COLO829 (cell line): ENCODE measurements at places on chromosomes 7 and 10.

DNA sequence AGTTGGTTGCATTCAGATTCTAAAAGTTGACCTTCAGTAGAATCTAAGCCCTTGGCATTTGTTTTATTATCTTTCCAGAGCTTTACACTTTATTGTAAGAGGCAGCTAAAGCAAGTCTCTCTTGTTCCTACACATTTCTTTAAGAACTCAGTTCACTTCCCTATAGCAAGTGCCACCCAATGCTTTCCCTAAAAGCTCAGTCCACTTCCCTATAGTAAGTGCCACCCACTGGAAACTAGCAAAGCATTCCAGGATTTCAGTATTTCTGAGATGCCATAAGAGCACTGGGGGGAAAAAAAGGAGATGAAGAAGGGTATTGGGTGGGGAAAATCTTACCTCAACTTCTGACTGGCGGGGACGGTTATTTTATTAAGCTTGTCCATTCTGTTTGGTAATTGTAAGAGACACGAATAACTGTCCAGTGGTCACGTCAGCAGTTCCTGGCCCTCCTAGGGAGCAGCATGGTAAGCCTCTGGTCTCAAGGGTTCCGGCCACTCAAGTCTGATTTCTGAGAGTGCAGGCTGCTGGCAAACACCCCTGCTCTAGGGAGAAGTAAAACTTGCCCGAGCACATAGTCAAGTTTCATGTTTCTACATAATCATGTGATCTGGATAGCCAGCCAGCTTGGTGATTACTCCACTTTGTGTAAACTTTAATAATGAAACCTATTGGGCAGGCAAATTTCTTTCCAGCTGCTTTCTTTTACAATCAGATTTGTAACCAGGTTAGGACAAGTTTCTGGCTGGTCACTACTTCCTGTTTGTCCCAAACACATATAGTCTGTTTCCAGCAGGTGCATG lies at the start of gene BLNK:
Gene BLNK (minus strand): TSS at position 554 of the 800 bp plus-strand sequence. CDS start 171 bp downstream, at position 383.
- no peak for DNase-seq

- DNase-seq: no peak
Measured at GRCh38 chr7:7178906-7179305, 3.4 kb upstream of the C1GALT1 start.

- no peak for DNase-seq
Measured at GRCh38 chr7:2004841-2005725, 227.7 kb downstream of the MAD1L1 start.

GRCh38 chr7:120023494-120024167 lies 249.3 kb upstream of the KCND2 start:
- DNase-seq: no peak

DNA sequence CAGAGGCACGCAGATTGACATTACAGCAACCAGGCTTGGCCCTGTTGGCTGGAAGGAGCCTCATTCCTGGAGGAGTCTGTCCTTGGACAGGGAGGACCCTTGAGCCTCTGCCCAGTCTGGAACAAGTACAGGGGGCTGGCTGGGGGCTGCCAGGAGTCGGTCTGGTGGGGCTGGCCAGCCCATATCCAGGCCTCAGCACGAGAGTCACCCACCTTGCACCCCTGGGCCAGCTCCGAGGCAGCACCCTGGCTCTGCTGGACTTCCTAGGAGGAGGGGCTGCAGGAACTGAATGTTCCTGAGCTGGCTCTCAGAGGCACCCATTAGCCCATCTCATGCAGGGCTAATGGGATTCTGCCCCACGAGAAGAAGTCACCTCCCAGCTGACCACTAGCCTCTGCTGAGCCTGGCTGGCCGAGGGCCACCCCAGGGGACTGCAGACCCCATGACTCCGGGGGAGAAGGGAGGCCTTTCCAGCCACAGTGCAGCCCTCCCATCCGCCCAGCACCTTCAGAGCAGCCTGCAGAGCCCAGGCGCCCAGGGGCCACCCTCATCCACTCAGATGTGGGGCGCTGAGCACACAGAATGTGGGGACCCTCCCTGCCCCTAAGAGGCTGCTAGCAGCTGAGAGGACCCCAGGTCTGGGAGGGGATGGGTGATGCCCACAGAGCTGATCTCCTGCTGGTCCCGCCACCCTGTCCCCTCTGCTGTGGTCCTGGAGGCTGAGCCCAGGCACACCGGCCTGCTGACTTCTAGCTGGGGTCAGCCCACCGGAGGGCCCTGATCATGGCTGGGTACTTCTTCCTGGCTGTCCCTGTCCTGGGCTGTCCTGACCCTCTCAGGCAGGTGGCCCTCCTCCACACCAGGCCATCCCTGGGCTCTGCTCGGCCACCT lies 14.8 kb upstream of the INPP5A start:
- no peak for DNase-seq

DNA sequence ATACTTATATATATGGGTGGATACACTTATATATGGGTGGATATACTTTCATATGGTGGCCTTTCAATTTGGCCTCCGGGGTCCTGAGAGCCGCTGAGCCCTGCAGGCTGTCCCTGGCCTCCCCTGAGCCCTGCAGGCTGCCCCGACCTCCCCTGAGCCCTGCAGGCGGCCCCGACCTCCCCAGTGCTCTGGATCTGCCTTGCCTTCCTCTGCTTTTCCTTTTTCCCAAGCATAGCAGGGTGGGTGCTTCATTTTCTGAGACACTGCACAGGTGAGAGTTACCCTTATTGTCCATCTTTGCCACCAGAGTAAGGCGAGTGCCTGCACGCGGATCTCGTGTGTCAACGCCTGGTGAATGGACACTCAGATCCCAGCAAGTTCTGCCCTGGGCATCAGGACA lies 106.6 kb downstream of the VIPR2 start:
- no peak for DNase-seq

- DNase-seq: no peak
Measured at GRCh38 chr7:79523436-79523835, 70.0 kb upstream of the MAGI2 start.

DNA sequence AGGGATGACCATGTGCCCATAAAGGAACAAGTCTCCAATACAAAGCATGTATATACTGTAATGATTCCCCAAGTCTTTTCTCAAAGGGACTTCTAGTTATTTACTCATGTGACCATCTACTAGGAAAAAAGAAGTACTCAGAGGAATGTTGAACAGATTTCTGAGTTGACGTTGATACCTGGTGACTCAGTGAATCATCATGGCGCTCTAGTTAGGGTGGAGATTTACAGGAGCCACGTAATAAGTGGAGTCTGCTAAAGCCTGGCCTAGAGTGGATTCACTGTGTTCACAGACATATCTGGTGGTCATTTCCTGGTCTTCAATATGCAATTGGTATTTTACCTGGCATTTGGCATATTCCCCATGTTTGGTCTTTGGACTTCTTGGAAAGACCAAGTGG lies 302.2 kb upstream of the CACNA2D1 start:
- no peak for DNase-seq

DNA sequence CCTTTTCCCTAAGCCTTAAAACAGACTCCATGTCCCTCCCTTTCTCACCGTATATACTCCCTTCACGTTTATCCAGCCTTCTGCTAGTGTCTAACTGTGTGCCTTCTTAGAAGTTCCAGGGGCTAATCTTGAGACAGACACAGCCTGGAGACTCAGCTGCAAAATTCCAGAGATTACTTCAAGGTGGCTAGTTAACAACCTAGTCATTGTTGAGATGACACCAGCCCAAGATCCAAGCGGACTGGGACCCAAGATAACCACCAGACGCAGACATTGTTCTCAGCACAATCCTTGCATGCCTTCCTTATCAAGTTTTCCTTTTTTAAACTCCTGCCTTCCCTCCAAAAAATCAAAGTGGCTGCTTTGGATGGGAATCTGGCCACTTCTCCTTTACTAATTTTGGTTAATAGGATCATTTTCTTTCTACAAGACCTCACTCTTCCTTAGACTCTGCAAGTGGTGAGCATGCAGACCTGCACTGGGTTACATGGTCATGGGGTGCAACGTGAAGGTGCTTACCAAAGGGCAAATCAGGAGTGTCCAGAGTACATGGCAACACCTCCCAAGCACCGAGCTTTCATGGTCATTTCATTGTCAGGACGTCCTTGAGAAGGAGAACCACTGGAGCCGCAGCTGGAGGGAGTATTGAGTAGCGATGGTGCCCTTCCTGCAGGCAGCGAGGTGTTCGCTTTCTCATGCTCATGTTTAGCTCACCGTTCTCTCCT lies 69.7 kb downstream of the ANLN start:
- DNase-seq: no peak

DNA sequence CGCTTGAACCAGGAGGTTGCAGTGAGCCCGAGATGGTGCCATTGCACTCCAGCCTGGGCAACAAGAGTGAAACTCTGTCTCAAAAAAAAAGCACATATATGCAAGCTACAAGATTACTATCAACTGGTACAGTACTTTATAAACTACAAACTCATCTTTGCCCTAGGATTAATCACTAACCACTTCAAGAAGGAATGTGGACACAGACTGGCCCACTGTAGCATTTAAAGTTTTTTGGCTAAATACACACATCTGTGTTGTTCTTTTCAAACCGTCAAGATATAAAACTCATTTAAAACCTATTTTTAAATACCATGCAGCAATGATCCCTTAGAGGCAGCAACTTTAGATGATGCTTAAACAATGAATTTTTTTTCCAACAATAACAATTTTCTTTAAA lies 205.4 kb downstream of the IMMP2L start:
- DNase-seq: no peak

DNA sequence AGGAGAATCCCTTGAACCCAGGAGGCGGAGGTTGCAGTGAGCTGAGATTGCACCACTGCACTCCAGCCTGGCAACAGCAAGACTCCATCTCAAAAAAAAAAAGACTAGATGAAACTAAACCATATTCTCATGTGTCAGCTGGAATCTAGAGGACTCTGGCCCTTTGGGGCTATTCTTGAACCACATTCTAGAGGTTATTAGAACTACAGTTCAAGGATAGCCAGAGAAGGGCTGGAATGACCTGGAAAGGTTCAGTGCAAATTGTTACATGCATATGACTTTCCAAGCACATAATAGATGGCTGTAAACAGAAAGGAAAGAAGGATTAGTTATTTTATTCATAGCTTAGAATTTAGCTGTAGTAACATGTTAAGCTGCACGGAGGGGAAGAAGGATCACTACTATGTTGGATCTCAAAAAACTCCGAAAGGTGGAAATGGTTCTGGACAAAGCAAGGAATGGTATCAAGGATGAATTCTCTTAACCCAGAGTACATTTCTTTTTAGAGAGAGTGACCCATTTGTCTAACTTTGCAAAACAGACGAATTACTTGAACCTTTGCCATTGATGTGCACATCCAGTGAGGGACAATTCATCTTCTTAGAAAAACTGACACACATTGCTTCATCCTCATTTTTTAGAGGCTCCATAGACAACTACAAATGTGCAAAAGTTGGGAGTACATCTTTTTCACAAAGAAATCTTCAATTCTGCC lies 124.0 kb upstream of the SAMD8 start:
- DNase-seq: no peak

GRCh38 chr10:86900955-86901354 lies 56.5 kb downstream of the MMRN2 start:
- no peak for DNase-seq

GRCh38 chr10:94006591-94007550 lies 13.1 kb downstream of the PLCE1 start:
- no peak for DNase-seq

- DNase-seq: no peak
Measured at GRCh38 chr10:44020322-44021111, 364.4 kb downstream of the CXCL12 start.

- no peak for DNase-seq
Measured at GRCh38 chr10:131452926-131453720, 141.6 kb upstream of the TCERG1L start.

DNA sequence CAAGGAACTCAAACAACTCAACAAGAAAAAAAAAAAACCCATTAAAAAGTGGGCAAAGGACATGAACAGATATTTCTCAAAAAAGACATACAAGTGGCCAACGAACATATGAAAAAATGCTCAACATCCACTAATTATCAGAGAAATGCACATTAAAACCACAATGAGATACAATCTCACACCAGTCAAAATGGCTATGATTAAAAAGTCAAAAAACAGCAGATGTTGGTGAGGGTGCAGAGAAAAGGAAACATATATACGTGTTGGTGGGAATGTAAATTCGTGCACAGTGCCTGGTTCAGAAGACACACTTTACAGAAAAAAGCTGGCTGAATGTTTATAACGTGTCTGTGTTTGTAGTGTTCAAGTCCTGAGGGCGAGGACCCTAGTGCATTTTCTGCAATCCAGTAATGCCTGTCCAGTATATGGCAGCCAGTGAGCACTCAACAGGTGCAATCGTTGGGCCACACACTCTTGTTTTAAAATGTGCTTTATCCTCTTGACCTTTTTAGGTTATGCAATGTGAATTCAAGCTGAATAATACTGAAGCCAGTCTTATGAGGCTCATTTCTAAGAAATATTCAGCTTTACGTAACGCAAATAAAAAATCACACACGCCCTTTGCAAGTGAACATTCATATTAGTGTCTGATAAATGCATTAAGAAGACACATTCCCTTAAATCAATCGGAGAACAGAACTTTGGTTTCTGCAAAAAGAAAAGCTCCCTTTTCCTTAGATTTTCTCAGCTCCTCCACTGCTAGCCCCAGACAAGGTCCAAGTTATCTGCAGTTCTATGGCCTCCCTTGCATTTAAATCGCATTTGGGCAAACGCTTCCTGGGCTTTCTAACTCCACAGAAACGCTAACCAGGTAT lies 813 bp upstream of the MTURN start:
- DNase-seq: no peak

DNA sequence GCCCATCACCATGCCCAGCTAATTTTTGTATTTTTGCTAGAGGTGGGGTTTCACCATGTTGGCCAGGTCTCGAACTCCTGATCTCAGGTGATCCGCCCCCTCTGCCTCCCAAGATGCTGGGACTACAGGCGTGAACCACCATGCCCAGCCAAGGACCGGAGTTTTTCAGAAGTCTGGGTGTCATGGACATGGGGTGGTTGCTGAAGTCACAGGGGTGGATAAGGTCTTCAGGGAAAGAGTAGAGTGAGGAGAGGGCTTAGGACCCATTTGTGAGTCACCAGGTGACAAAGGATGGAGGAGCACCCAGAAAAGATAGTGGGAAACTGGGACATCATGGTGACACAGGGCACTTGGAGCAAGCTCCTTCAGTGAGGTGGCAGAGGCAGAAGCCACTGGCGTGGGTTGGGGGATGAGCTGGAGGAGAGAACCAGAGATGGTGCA lies 2.8 kb upstream of the GPRIN2 start:
- no peak for DNase-seq

DNA sequence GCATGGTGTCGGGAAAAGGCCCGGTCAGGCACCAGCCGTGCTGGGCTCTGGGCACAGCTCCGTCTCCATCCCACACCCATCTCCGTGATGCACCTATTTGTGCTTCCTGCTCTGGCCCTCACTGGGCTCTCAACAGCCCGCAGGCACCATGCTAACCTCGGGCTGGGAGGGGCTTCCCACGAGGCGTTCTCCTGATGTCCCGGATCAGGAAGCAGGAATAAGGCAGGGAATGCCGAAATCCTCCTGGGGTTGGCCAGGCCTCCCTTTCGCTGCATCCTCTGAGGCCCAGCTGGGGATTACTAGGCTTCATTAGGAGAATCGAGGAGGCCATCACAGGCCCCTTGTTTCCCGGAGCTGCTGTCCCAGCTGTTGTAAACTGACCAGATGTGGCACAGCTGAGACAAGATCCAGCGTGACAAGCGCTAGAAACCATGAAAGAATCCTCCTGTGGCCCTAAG lies 72.0 kb downstream of the FAM53B start:
- DNase-seq: peak; percentile 23

GRCh38 chr7:4745265-4745919 lies 30.0 kb upstream of the AP5Z1 start:
- no peak for DNase-seq

GRCh38 chr7:112510001-112510742 lies 29.4 kb downstream of the LSMEM1 start:
- no peak for DNase-seq

- no peak for DNase-seq
Measured at GRCh38 chr7:50304911-50305582, 531 bp downstream of the IKZF1 start.
